Upper lobe of right lung (tissue), 1 donor: ENCODE measurements at places on chromosomes 2 and 18.
A peak's percentile ranks its signal among the peaks of the same experiment; 100 is the strongest.

- DNase-seq, result no peak
Observed at GRCh38 chr2:150781142-150781541, 293.7 kb upstream of the RND3 start.

- DNase-seq, result peak; percentile 70
Observed at GRCh38 chr2:134120406-134120732, 133.5 kb upstream of the MGAT5 start.

- DNase-seq, result no peak
Observed at GRCh38 chr2:26763019-26763418, 1.1 kb upstream of the SLC35F6 start.

GRCh38 chr2:8575038-8575833 is 106.6 kb upstream of the ID2 start:
- no peak for DNase-seq

DNA sequence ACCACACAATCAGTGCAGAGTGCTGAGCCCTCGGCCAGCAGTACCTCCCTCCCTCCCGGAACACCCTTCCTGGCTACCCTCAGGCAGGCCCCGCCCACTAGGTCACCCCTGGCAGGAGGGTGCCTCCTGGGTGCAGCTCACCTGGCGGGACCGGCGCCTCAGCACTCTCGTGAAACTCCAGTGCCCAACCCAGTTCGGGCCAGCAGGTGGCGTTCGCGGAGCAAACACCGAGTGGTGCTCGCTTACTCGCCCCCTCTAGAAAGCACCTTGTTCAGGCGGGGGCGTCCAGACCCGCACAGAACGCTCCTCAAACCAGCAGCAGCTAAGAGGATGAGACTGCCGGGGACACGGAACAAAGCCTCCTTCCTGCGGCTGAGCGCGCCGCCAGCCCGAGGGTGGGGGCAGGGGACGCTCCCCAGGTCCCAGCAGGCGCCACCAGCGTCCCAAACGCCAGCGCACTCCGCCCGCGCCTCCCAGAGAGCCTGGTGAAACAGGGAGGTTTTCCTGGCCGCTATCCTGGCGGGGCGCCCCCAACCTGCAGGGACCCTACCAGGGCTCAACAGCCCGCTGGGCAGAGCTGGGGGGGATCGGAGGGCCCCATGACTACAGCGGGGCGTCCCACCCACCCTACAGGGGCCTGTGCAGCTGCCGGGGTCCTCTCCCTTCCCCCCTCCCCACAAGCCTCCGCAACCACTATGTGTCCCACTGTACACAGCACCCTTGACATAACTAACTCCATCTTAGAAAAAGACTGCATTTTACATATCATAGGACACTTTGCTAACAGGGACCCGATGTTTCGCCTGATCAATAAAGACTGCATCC is 44.7 kb downstream of the MRPS5 start:
- peak; percentile 96 for DNase-seq
